Endodermal cell (in vitro differentiated cells): ENCODE measurements at places on chromosomes 12 and 14.

GRCh38 chr14:68513137-68513536, 279.7 kb downstream of the ZFP36L1 start:
- no peak for DNase-seq

GRCh38 chr12:127657036-127657435, 609.9 kb upstream of the TMEM132C start:
- DNase-seq: no peak

GRCh38 chr14:100770046-100770445, 43.4 kb downstream of the DLK1 start:
- no peak for DNase-seq

DNA sequence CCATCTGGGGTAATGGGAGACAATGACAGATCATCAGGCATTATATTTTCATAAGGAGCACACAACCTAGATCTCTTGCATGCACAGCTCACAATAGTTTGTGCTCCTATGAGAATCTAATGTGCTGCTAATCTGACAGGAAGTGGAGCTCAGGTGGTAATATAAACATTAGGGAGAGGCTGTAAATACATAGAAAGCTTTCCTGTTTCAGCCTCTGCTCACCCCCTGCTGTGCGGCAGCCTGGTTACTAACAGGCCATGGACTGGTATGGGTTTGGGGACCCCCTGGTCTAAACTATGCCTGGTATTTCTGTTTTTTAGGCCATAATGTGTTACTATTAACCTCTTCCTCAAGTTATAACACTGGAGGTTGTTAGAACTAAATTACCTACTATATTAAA, 1373.7 kb downstream of the LRFN5 start:
- peak; percentile 53 for DNase-seq

DNA sequence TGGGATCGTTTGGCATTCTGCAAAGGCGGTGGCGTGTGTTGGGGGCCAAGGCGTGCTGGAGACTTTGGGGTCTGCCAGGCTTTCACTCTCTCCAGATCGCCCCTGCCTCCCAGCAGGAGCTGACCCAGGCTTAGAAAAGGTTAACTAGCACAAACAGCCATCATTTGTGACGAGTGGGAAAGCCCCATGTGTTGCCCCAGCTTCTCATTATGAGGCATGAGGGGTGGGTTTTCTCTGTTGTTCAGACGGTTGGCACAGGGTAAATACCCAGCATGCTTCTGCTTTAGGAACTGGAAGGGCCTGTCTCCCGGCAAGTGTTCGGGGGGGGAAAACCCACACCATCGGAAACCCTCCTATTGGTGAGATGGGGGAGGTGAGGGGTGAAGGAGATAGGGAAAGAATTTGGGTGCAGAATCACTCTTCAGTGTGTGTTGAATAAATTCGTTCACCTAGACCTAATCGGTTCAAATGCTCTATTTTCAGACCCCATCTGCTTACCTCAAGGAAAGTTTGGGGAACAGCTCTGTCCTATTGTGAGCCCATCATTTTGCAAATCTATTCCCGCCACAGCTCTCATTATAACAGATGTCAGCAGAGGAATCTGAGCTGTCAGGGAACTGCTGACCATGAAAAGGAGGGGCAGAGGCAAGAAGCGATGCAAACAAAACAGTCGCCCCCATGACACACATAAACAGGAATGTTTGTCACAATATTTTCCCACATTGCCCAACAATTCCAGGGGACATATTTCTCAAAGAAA, 34.7 kb upstream of the C12orf42 start:
- no peak for DNase-seq

GRCh38 chr14:100567009-100567876, 20.0 kb downstream of the BEGAIN start:
- no peak for DNase-seq

GRCh38 chr14:94578712-94579111, 2.5 kb upstream of the SERPINA5 start:
- DNase-seq: no peak

DNA sequence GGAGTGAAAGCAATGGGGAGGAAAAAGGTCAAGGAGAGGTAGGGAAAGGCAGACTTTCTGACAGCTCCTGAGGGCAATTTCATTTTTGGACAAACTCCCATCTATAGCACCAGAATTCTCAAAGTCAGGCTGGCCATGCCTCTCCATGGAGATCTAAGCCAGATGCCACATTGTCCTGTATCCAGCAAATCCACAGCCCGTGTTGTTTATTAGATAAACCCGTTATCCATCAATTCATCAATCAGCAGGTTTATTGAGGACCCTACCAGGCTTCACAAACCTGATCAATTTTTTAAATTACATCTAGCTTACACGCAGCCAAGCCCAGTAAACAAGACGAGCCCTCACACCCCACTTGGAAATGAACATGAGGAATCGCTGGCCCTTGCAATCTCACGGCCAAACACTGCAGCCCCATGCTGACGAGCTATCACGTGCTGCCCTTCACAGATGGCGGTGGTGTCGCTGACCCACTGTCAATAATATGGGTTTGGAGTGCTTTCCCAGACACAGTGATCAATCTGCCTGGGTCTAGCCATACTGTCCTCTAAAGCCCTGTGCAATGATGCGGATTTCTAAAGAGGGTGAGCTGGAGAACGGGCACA, 332.9 kb downstream of the DPF3 start:
- no peak for DNase-seq

DNA sequence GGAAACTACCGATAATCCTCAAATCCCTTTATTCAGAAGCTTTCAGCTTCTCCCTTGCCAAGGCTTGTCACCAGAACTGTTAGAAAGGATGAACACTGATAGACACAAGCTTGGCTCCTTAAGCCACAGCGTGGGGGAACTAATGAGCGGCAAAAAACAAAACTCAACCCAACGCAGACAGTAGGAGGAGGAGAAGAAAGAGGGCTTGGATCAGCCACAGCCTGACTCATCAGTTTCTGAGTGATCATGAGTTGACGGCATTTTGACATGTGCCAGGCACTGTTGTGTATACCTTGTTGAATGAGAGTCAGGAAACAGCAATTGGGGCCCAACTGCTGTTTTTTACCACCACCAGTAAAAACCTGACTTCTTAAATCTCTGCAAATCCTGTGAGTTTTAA, 23.7 kb downstream of the PLXNC1 start:
- no peak for DNase-seq

- no peak for DNase-seq
These were observed 405.2 kb downstream of the EGLN3 start for GRCh38 chr14:33545696-33546095.

GRCh38 chr12:60078026-60078425, 482.2 kb downstream of the SLC16A7 start:
- no peak for DNase-seq

DNA sequence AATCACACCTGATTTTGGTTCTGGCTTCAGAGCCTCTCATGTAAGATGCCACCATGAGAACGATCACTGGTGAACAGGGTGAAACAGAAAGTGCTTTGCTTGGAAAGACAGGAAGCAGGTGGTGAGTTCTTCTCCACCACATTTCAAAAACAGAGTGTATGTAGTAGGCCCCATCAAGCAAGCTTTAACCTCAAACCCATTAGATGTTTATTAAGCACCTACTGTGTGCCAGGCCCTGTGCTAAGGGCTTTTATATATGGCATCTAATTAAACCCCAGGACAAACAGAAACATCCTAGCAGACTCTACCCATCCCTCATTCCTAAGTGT, 47.8 kb upstream of the MED13L start:
- no peak for DNase-seq

- no peak for DNase-seq
These were observed 137.1 kb upstream of the AEBP2 start for GRCh38 chr12:19302100-19302640.

DNA sequence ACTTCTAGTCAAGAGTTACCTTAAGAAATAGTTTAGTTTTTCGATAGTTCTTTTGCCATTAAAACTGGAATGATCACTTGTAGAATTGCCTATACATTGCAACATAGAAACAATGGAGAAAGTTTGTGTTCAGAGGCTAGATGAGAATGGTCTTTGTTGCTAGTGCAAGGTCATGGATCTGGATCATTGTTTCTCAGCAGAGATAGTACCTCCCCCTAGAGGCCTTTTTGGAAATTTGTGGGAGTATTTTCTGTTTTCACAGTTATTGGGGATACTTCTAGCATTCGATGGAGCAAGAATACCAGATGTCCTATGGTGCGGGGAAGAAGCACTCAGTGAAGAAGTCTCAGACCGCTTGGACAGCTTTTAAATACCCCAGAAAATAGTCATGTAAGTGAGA, 138.8 kb upstream of the HMGA2 start:
- no peak for DNase-seq

GRCh38 chr14:100531152-100532121, 55.8 kb downstream of the BEGAIN start:
- no peak for DNase-seq

- peak; percentile 40 for DNase-seq
These were observed 48.1 kb downstream of the BEGAIN start for GRCh38 chr14:100539003-100539660.
